ENCODE measurements at places on chromosomes 6 and 20. TPM values are rescaled to one million over a fixed set of nuclear protein-coding genes. Genes with fewer than 3 reads are reported as not detected.
A peak's percentile ranks its signal among the peaks of the same experiment; 100 is the strongest.

IYD gene
- total RNA-seq: not detected

BHLHE23 gene
- 0.22 TPM for total RNA-seq

OR2W1 gene
- total RNA-seq: not detected

- no peak overlapping the region for H3K4me3 ChIP-seq
- peak; percentile 31 for DNase-seq
- no peaks in the 10 kb centered on the region for H3K36me3 ChIP-seq
- no peak overlapping the region for H3K27ac ChIP-seq
- peaks cover 16% of the 10 kb centered on the region for H3K4me1 ChIP-seq
Measured at GRCh38 chr6:161407581-161407980, 133.7 kb upstream of the AGPAT4 start.

DNA sequence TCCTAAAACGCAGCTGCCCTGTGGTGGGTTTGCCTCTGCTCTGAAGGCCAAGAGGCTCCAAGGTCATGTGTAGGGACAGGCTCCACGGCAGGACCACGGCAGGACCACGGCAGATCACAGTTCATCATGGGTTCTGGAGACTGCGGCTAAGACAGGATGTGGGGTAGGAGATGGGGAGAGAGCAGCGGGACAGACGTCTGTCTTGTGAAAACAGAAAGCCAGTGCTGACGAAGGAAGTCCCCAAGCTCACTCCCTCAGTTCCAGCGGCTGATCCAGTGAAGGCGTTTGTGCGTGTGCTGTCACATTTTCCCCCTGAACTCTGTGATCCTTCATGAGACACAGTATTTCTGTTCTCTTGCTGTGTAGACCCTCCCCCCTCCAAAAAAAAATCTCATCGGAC lies 67.9 kb upstream of the PTGIS start:
- no peaks in the 10 kb centered on the region for H3K27me3 ChIP-seq
- H3K36me3 ChIP-seq: peaks cover 15% of the 10 kb centered on the region
- DNase-seq: no peak
- H3K27ac ChIP-seq: peak overlapping the region; percentile 84

GRCh38 chr20:43744966-43745730 lies 18.3 kb upstream of the GTSF1L start:
- H3K27ac ChIP-seq: no peak overlapping the region
- H3K4me1 ChIP-seq: no peaks in the 10 kb centered on the region
- peak; percentile 36 for DNase-seq
- H3K27me3 ChIP-seq: no peaks in the 10 kb centered on the region
- H3K4me3 ChIP-seq: no peak overlapping the region
- no peaks in the 10 kb centered on the region for H3K36me3 ChIP-seq

DNA sequence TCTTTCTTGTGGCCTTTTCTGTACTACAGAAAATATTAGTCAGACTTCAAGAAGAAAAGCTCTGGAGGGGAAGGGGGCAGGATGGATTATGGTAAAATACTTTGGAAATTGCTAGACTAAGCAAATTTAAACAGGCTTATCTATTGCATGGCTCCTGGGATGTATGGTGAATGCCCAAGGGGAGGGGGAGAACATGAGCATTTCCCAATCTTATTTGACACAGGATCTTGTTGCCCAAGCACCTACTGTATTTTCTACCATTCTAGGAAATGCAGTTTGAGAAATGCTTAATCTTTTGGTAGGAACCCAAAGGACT lies 86.1 kb upstream of the LAMP5 start:
- no peaks in the 10 kb centered on the region for H3K36me3 ChIP-seq
- H3K4me3 ChIP-seq: no peak overlapping the region
- H3K27me3 ChIP-seq: no peaks in the 10 kb centered on the region
- no peak overlapping the region for H3K27ac ChIP-seq
- no peaks in the 10 kb centered on the region for H3K4me1 ChIP-seq

GRCh38 chr6:16200321-16200883 lies 38.0 kb upstream of the GMPR start:
- no peak for DNase-seq
- H3K27me3 ChIP-seq: no peaks in the 10 kb centered on the region
- no peaks in the 10 kb centered on the region for H3K36me3 ChIP-seq
- H3K27ac ChIP-seq: no peak overlapping the region

- DNase-seq: no peak
- H3K27me3 ChIP-seq: no peaks in the 10 kb centered on the region
- H3K27ac ChIP-seq: no peak overlapping the region
- H3K4me3 ChIP-seq: no peak overlapping the region
Measured at GRCh38 chr6:45256697-45257695, 71.1 kb upstream of the RUNX2 start.

- H3K4me1 ChIP-seq: peaks cover 10% of the 10 kb centered on the region
- no peak overlapping the region for H3K4me3 ChIP-seq
- no peak overlapping the region for H3K27ac ChIP-seq
- no peaks in the 10 kb centered on the region for H3K27me3 ChIP-seq
- no peaks in the 10 kb centered on the region for H3K36me3 ChIP-seq
Measured at GRCh38 chr20:61727761-61728160, 337.9 kb downstream of the TAF4 start.

DNA sequence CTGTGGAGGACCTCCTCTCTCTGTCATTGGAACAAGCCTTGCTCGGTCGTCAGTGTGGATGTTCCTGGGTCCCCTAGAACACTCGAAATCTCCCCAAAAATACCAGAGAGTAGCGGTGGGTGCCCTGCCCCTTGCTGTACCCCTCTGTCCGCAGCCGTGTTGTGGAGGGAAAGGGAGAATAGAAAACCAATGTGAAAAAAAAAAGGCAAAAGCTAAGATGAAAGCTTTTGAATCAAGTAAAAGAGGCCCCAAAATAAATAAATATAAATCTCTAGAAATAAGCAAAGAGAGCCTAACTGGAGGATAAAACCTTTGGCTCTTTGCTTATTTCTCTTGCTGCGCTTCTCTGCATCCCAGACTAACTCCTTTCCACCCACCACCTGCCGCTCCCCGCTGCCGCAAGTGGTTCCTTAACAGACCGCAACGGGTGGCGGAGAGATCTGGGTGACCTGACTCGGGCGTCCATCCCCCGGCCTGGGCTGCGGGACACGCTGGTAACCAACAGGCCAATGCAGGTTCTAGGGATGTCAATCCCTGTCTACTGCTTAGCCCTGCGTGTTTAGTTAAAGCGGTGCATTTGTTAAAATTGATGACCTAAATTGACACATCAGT lies 110.0 kb downstream of the GPX5 start:
- H3K4me3 ChIP-seq: peak overlapping the region; percentile 76
- H3K27me3 ChIP-seq: peaks cover 66% of the 10 kb centered on the region
- no peaks in the 10 kb centered on the region for H3K36me3 ChIP-seq

DNA sequence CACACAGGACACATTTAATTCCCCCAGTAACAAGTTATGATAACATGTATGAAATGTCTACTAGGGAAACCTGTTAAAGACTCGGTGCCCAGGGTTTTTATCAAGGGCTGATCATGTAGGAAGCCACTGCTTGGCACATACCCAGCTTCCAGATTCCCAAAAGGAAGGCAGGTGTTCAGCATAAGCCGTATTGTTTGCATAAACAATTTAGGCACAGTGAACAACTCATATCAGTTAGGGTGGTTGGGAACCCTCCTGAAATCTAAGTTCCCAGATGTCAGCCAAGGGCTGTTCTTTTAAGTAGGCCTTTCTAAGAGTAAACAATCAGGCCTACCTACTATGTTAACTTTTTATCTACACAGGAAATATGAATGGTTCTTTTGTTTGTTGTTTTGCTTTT lies 74.1 kb downstream of the ASXL1 start:
- H3K27me3 ChIP-seq: no peaks in the 10 kb centered on the region
- DNase-seq: no peak
- H3K36me3 ChIP-seq: peaks cover 6% of the 10 kb centered on the region

GRCh38 chr6:13769655-13770053 lies 44.7 kb downstream of the MCUR1 start:
- no peak for DNase-seq
- no peaks in the 10 kb centered on the region for H3K4me1 ChIP-seq
- no peaks in the 10 kb centered on the region for H3K27me3 ChIP-seq

- DNase-seq: no peak
- H3K27me3 ChIP-seq: no peaks in the 10 kb centered on the region
- H3K27ac ChIP-seq: no peak overlapping the region
- H3K4me1 ChIP-seq: no peaks in the 10 kb centered on the region
Measured at GRCh38 chr6:44618371-44618770, 230.9 kb downstream of the CDC5L start.

GRCh38 chr6:4870821-4871494 lies 94.8 kb downstream of the CDYL start:
- no peak overlapping the region for H3K27ac ChIP-seq
- H3K36me3 ChIP-seq: peaks cover 4% of the 10 kb centered on the region
- no peak for DNase-seq

DNA sequence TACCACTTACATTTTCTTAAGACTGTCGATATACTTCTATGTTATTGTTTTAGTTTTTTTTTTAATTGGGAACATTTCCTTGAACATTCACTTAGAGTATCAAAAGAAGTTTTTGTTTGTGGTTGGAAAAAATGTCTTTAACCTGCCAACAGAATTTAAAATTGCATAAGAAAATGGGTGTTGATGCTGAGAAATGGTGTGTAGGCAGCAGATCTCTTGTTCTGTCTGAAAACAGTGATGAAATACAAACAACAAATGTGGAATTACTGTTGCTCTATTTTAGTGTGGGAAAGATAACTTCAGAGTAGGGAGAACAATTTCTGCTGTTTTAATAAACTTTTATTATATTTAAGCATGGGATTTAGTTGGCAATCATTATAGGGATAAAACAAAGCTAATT lies 293.5 kb downstream of the CDKAL1 start:
- DNase-seq: no peak
- no peaks in the 10 kb centered on the region for H3K27me3 ChIP-seq
- no peaks in the 10 kb centered on the region for H3K36me3 ChIP-seq
- H3K4me1 ChIP-seq: no peaks in the 10 kb centered on the region

DNA sequence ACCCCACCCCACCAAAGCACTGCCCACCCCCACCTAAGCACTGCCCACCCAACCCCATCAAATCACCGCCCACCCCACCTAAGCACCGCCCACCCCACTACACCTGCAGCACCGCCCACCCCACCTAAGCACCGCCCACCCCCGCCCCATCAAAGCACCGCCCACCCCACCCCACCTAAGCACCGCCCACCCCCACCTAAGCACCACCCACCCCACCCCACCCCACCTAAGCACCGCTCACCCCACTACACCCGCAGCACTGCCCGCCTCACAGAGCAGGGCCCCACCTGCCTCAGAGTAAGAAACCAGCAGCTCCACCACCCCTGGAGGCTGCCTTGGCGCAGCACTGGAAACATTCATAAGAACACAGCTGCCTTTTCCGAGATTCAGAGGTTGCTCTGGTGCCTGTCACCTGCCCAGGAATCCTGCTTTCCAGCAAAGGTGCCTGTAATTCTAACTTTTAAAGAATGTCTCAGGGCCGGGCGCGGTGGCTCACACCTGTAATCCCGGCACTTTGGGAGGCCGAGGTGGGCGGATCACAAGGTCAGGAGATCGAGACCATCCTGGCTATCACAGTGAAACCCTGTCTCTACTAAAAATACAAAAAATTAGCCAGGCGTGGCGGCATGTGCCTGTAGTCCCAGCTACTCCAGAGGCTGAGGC lies 148.2 kb downstream of the BMP7 start:
- no peak overlapping the region for H3K27ac ChIP-seq
- H3K4me3 ChIP-seq: no peak overlapping the region

- H3K27me3 ChIP-seq: no peaks in the 10 kb centered on the region
- H3K27ac ChIP-seq: no peak overlapping the region
- no peaks in the 10 kb centered on the region for H3K36me3 ChIP-seq
- no peaks in the 10 kb centered on the region for H3K4me1 ChIP-seq
Measured at GRCh38 chr6:31701666-31702404, 1.3 kb downstream of the ABHD16A start.

DNA sequence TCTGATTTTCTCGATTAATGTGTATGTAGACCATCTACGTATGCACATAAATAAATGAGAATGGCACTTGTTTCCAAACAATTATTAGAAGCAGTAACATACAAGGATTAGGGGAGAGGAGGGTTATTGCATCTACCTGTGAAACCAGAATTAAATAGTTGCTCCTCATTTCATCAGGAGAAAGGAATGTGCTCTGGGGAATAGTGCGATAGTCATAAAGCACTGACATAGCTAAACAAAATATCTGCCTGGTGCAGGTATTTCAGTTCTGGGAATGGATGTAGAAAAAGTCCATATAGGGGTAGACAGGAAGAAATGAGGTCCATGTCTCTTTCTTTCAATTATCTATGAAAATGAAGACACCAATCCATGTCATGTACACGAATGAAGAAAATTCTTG lies 1.6 kb upstream of the ID4 start:
- H3K36me3 ChIP-seq: no peaks in the 10 kb centered on the region
- H3K4me1 ChIP-seq: peaks cover 14% of the 10 kb centered on the region
- no peak for DNase-seq
- H3K27ac ChIP-seq: no peak overlapping the region

DNA sequence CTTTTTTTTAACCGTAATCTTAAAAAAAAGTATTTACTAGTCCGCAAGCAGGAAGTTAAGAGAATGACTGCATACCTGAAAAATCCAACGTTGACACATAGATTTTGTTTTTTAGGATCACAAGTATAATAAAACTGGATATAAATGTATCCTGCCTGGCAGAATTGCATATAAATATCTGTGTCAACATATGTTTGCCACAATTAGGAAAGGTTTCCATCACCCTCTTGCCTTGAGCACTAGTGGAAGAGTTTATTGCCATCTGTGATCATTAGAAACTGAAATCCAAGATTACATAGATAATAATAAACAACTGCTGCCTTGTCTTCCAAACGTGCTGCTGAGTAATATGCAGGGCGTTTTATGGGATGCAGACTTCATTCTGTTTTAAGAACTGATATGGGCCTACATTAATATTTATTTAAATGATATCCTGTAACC lies 27.9 kb downstream of the PLEKHG1 start:
- no peak overlapping the region for H3K4me3 ChIP-seq
- DNase-seq: no peak
- no peaks in the 10 kb centered on the region for H3K4me1 ChIP-seq
- no peaks in the 10 kb centered on the region for H3K27me3 ChIP-seq
- no peak overlapping the region for H3K27ac ChIP-seq

DNA sequence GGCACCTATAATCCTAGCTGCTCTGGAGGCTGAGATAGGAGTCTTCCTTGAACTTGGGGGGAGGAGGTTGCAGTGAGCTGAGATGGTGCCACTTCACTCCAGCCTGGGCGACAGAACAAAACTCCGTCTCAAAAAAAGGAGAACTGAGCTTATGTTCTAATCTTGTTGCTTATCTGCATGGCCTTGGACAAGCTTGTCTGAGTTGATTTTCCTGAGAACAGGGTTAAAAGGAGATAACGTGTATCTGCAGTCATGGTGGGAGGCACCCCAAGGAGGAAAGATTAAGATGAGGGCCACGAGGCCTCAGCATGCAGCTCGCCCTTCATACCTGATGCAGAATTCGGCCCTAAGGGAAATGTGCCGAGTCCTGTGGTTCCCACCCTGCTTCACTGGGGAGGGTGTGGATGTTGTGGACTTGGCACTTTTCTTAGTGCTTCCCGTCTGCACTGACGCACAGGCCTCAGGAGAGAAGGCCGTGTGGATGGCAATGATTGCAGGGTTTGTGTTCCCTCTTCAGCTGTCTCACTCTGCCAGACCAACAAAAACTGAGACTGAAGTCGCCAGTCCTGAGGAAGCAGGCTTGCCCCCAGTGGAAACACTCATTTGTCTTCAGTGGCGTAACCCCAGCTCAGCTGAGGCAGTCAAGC lies 56.3 kb downstream of the EZR start:
- no peak overlapping the region for H3K4me3 ChIP-seq
- no peak for DNase-seq
- no peaks in the 10 kb centered on the region for H3K27me3 ChIP-seq
- H3K36me3 ChIP-seq: no peaks in the 10 kb centered on the region
- H3K4me1 ChIP-seq: peaks cover 10% of the 10 kb centered on the region
- no peak overlapping the region for H3K27ac ChIP-seq

Data from neural progenitor cell (in vitro differentiated cells).